ENCODE measurements at places on chromosomes 6 and 20.

- H3K4me1 ChIP-seq = no peaks in the 10 kb centered on the region
- H3K4me3 ChIP-seq = no peak overlapping the region
- no peaks in the 10 kb centered on the region for H3K27me3 ChIP-seq
- no peaks in the 10 kb centered on the region for H3K36me3 ChIP-seq
- H3K27ac ChIP-seq = no peak overlapping the region
These were observed 61.2 kb downstream of the SOD2 start for GRCh38 chr6:159631886-159632285.

DNA sequence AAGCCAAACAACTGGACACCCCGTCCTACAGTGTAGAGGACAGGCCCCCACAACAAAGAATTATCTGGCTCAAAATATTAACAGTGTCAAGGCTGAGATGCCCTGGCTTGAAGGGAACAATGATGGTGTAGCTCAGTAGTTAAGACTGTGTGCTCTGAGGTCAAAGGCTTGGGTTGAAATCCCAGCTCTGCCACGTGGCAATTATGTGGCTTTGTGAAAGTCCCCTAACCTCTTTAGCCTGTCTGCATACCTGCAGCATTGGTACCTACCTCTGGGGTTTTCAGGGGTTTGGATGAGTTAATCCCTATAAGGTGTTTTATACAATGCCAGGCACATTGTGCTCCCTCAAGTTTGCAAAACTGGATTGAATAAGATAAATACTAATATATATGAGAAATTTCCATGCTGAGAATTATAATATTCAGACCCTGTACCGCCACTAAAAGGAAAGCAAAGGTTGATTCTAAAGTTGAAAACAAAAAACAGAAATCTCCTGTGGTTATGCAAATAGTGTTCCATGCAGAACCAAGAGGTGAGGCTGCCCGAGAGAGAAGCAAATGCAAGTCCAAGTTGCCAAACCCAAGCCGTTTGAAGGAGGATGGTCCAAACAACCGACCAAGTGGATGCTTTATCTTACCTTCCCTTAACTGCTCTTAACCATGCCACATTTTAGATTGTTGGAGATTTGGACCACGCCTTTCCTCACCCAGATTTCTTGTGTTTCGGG, 199.8 kb downstream of the NFATC2 start:
- no peaks in the 10 kb centered on the region for H3K27me3 ChIP-seq
- no peak for DNase-seq
- no peaks in the 10 kb centered on the region for H3K4me1 ChIP-seq
- no peak overlapping the region for H3K27ac ChIP-seq
- no peak overlapping the region for H3K4me3 ChIP-seq

DNA sequence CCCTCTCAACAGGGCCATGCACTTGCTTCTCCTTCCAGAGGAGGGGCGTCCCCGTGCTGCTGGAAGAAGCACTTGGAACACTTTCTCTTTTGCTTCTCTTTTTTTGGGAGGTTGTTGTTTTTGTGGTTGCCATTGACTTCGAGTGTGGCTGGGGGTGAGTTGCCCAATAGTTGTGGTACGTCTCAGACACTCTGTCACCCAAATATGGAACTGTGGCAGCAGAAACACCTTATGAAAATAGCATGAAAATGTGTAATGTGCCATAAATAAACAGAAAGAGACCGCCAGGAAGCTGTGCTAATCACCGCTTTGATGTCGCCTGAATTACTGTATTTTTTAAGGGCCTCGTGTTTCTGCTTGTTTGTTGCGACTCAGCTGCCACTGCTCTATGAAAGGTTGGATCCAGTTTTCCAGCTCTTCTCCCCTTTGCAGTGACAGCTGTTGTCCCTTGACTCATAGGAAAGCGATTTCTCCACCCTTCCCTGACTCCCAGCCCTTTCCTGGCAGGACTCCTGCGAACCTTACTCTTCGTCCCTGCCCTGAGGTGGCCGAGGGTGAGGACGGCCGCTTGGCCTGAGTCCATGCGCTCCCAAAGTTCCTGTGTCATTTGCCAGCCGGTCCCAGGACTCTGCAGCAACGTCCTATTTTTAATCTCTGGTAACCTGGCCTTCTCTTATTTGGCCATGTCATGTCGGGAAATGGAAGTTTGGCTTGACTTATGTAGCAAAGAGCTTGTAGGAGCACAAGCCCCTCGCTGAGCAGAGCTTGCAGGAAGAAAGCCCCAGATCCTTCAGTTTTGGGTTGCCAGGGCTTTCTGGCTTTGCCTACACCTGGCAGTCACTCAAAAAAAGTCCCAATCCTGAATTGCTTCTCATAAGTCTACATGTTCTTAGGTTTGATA, 694.6 kb downstream of the QKI start:
- no peaks in the 10 kb centered on the region for H3K27me3 ChIP-seq
- DNase-seq = no peak
- H3K4me3 ChIP-seq = no peak overlapping the region

GRCh38 chr6:149834513-149835481, 29.4 kb downstream of the LRP11 start:
- no peak overlapping the region for H3K4me3 ChIP-seq
- no peak overlapping the region for H3K27ac ChIP-seq
- H3K4me1 ChIP-seq = peaks cover 2% of the 10 kb centered on the region
- no peaks in the 10 kb centered on the region for H3K36me3 ChIP-seq
- no peaks in the 10 kb centered on the region for H3K27me3 ChIP-seq

GRCh38 chr6:136169394-136170148, 80.5 kb downstream of the MTFR2 start:
- no peaks in the 10 kb centered on the region for H3K27me3 ChIP-seq
- no peak overlapping the region for H3K4me3 ChIP-seq
- H3K27ac ChIP-seq = no peak overlapping the region
- DNase-seq = no peak

DNA sequence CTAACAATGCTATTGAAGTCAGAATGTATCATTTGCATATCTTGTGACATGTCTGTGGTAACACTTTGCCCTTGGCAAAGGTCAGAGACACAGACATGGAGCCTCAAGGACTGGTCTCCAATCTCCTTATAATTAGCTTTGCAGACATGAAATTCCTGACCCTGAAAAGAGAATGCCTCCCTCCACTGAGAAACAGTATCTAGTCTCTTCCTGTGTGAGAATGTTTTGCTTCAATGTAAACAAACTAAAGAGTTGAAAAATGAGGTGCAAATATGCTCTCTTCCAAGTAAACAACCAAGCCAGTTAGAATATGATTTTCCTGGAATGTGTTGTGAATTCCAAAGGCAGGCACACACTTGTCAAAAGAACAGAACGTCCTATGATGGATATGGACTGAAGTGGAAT, 407.1 kb upstream of the MARCKS start:
- H3K36me3 ChIP-seq = no peaks in the 10 kb centered on the region
- H3K27ac ChIP-seq = no peak overlapping the region
- DNase-seq = no peak
- H3K4me3 ChIP-seq = no peak overlapping the region
- H3K4me1 ChIP-seq = no peaks in the 10 kb centered on the region

DNA sequence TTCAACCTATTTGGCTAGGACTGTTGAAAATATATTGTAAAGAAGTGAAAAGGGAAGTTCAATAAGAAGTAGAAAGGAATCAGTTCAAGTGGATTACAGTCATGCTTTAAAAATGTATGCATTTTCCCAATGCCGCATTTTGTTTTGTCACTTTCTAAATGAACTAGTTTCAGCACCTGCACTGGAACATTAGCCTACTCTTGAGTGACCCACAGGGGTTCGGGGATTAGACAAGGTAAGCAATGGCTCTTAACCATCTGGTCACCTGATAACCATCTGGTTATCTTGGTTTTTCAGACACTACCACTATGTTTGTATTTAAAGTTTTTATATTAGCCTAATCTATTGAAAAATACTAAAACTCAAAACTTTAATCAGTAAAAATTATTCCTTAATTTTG, 97.6 kb downstream of the CD164 start:
- no peaks in the 10 kb centered on the region for H3K27me3 ChIP-seq
- no peaks in the 10 kb centered on the region for H3K4me1 ChIP-seq
- no peak overlapping the region for H3K4me3 ChIP-seq
- no peaks in the 10 kb centered on the region for H3K36me3 ChIP-seq

GRCh38 chr20:35004051-35004725, 48.5 kb downstream of the MYH7B start:
- no peak overlapping the region for H3K4me3 ChIP-seq
- no peak for DNase-seq
- H3K27ac ChIP-seq = no peak overlapping the region
- H3K36me3 ChIP-seq = peaks cover 100% of the 10 kb centered on the region

DNA sequence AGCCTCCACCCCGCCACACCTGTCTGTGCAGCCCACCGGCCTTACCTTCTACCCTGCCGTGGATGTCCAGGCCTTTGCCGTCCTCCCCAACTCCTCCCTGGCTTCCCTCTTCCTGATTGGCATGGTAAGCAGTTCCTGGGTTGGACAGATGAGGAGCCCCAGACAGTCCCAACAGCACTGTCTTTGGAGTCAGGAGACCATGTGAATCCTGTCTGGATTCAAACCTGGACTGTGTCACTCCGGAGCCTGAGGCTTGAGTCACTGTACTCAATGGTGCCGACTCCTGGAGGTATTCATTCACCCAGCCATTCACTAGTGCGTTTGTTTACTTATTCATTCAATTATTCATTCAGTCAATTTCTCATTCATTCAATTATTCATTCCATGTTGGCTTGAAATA, 20.0 kb upstream of the LBP start:
- DNase-seq = no peak
- no peak overlapping the region for H3K4me3 ChIP-seq
- H3K27me3 ChIP-seq = no peaks in the 10 kb centered on the region
- no peaks in the 10 kb centered on the region for H3K36me3 ChIP-seq
- H3K27ac ChIP-seq = no peak overlapping the region

- H3K4me3 ChIP-seq = peak overlapping the region; percentile 57
- H3K36me3 ChIP-seq = no peaks in the 10 kb centered on the region
- H3K4me1 ChIP-seq = no peaks in the 10 kb centered on the region
- H3K27me3 ChIP-seq = no peaks in the 10 kb centered on the region
These were observed 25.4 kb upstream of the ASIP start for GRCh38 chr20:34215711-34216381.

DNA sequence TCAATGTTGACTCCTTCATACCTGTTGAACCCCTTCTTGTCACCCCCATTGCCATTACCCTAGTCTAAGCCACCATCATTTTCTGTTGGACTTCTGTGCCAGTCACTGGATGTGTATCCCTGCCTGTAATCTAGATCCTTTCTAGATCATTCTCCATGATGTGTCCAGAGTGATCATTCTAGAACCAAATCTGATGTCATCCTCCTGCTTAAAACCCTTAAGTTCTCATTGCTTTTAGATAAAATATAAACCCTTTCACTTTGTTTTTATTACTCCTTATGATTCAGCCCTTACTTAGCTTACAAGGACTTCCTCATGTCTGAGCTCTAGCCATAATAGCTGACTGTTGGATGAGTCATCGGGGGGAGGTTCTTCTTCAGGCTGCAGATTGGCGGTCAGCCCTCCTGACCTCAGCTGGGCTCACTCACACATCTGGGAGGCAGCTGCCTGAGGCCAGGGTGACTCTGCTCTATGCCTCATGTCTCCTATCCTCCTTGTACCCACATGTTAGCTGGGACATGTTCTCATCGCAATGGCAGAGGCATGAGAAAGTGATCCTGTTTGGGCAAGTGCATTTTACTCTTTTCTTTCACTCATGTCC, 287.6 kb downstream of the ESR1 start:
- H3K27me3 ChIP-seq = no peaks in the 10 kb centered on the region
- no peak overlapping the region for H3K4me3 ChIP-seq
- H3K27ac ChIP-seq = no peak overlapping the region
- no peaks in the 10 kb centered on the region for H3K4me1 ChIP-seq
- no peak for DNase-seq
- H3K36me3 ChIP-seq = no peaks in the 10 kb centered on the region

GRCh38 chr20:19824861-19825260, 66.8 kb downstream of the RIN2 start:
- DNase-seq = no peak
- H3K27me3 ChIP-seq = no peaks in the 10 kb centered on the region
- no peak overlapping the region for H3K27ac ChIP-seq
- H3K4me3 ChIP-seq = no peak overlapping the region
- H3K4me1 ChIP-seq = no peaks in the 10 kb centered on the region

- H3K4me3 ChIP-seq = no peak overlapping the region
- H3K27me3 ChIP-seq = no peaks in the 10 kb centered on the region
- H3K4me1 ChIP-seq = peaks cover 2% of the 10 kb centered on the region
- no peaks in the 10 kb centered on the region for H3K36me3 ChIP-seq
- DNase-seq = no peak
These were observed 22.7 kb downstream of the DSE start for GRCh38 chr6:116393430-116393829.

DNA sequence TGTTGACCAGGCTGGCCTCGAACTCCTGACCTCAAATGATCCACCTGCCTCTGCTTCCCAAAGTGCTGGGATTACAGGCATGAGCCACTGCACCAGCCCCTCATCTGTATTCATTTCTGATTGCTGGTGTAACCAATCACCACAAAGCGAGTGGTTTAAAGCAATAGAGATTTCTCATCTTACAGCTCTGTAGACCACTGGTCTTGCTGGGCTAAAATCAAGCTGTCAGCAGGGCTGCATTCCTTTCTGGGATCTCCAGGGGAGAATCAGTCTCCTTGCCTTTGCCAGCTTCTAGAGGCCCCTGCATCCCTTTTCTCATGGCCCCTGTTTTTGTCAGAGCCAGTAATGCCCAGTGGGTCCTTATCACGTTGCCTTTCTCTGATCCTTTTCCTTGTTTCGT, 49.9 kb upstream of the PMEPA1 start:
- no peak for DNase-seq
- no peak overlapping the region for H3K4me3 ChIP-seq
- H3K27ac ChIP-seq = no peak overlapping the region
- H3K27me3 ChIP-seq = no peaks in the 10 kb centered on the region
- no peaks in the 10 kb centered on the region for H3K36me3 ChIP-seq

DNA sequence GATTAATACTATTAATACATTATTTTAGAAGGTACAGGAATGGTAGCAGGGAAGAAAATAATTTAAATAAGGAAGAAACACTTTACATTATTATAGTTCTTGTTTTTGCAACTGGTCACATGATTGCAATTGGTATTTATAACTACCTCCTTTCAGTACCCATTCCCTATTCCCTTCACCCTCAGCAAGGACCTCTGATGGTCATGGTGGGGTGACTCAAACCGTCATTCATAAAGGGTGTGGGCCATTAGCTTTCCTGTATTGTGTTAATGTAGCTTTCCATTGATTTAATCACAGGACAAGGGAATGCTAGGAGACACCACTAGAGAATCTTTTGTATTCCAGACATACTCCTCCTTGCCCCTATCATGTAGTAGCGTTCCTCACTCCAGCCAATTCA, 47.2 kb upstream of the TMEM244 start:
- no peak overlapping the region for H3K4me3 ChIP-seq
- no peak overlapping the region for H3K27ac ChIP-seq
- no peaks in the 10 kb centered on the region for H3K36me3 ChIP-seq
- DNase-seq = no peak
- no peaks in the 10 kb centered on the region for H3K4me1 ChIP-seq

GRCh38 chr6:117951783-117952182, 44.7 kb downstream of the SLC35F1 start:
- H3K4me1 ChIP-seq = peaks cover 14% of the 10 kb centered on the region
- no peaks in the 10 kb centered on the region for H3K36me3 ChIP-seq
- peak; percentile 72 for DNase-seq
- no peak overlapping the region for H3K27ac ChIP-seq

- no peak overlapping the region for H3K27ac ChIP-seq
- peaks cover 36% of the 10 kb centered on the region for H3K27me3 ChIP-seq
- H3K4me1 ChIP-seq = peaks cover 6% of the 10 kb centered on the region
- no peak overlapping the region for H3K4me3 ChIP-seq
These were observed 12.7 kb upstream of the SPAG4 start for GRCh38 chr20:35602851-35603495.
